ENCODE measurements at places on chromosomes 5 and 9.
A peak's percentile ranks its signal among the peaks of the same experiment; 100 is the strongest.

DNA sequence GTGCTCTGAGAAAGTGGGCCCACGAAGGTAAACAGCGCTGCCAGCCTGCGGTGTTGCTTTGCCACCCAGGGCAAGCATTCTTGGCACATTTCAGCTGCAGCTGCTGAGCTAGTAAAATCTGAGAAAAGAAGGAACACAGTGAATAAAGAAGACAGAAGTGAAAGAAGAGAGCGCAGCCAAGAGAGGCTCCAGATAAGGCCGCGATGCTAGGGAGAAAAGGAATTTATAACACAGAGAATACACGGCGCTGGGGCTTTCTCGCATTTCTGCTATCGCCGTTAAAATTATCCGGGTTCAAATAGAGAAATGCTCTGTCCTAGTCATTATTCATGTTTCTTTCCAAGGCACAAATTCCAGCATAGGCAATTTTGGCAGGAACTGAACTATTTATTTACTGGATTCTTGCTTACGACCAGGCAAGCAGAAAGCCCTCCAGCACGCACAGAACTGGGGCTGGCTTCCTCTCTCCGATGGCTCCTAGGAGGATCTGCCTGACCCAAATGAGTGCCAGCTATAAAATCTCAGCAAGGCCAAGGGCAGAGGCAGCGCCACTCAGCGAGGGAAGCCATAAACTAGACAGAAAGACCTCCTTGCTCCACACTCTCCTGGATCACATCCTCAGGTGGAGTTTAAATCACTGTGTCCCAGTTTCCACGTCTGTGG lies 111.2 kb downstream of the ATPSCKMT start:
- DNase-seq = no peak

DNA sequence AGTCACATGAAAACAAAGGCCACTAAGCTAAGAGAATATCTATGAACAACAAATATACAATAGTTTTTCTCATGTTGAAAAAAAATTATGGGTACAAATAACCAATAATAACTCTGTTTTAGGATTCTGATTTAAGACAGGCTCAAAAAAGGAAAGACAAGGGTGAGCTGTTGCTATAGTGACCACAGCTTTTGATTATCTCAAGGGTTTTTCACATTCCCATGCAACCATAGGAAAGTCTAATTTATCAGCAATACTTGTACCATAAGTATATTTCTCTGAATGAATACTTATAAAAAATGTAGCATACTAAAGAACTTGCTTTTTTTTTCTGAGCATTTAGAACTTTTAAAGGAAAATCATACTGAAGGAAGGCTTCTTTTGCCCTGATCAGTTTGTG lies 68.0 kb downstream of the MRPS27 start:
- DNase-seq = no peak

GRCh38 chr9:116448431-116448830 lies 238.7 kb upstream of the TRIM32 start:
- no peak for DNase-seq

DNA sequence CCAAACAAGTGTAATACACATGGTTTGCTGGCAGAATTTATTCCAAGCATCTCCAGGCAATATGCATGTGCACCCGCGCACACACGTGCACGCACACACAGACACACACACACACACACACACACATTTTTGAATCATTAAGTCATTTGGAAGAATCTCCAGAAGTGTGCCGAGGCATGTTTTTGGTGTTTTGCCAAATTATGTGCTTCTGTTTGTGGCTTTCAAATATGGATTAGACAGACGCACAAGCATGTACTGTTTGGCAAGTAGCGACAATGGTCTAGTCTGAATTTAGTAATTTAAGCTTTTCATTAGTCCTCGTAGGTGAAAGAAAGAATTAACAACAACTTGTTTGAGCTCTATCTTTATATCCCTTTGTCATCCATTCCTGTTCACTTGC lies 36.7 kb downstream of the NFIB start:
- no peak for DNase-seq

- DNase-seq = no peak
These were observed 104.4 kb downstream of the THBS4 start for GRCh38 chr5:80139466-80139972.

GRCh38 chr9:21758540-21758939 lies 43.9 kb upstream of the MTAP start:
- DNase-seq = no peak

DNA sequence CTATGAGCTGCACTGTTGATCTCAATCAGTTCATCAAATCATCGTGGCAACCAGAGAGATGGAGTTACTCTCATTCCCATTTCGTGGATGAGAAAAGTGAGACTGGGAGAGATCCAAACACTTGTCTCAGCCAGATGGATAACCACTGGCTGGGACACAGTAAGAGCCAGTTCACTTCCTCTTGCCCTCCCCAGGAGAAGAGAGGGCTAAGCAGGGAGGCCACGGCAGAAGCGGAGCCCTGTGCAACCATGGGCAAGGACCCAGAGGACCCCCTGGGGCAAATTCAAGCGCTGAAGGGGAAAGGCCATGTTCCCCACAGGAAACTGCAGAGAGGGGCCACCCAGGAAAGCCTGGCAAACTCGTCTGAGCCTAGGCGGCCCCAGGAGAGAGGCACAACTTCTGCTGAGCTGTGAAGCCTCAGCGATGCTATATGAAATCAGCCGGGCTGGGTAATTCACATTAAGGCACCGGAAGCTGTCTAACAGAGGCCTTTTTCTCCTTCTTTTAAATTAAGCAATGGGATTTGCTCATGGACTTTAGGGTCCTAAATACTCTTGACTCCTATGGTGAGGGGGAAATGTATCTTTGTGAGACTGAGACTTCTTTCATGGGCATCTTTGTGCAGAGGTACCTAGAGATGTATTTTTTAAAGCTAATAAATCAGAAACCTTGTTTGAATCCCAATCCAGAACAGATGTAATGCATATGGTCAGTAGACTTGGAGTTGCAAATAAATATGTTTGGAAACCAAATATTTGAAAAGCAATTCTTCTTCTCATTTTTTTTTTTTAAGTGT lies 137.1 kb upstream of the SMIM23 start:
- no peak for DNase-seq

- DNase-seq = no peak
These were observed 19.8 kb upstream of the MCTP1 start for GRCh38 chr5:95304711-95305110.

GRCh38 chr9:114037961-114038723 lies 40.0 kb downstream of the AMBP start:
- peak; percentile 6 for DNase-seq

DNA sequence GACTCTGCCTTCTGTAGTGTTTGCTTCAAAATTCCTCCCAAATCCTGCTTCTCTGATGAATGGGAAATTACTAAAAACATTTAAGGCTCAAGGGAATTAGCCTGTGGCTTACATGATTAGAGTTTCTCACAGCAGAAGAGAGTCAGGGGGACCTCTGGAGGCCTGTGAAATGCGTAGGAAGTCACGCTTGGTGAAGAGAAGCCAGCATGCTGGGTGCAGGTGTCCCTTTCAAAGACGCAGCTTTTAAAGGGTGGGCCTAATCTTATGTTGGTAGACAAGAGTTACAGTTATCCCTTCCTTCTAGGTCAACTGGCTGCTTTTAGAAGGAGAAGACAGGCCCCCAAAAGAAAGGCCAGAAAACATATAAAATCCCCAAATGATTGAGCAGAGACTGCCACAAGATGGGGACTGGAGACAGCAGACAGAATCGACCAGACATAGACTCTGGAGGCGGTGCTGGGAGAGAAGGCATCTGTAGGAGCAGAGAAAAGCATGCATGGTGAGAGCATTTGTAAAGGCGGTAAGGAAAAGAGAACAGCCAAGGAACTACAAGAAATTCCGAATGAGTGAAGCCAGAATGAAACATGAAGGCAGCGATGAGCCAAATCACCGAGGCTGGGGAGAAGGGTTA lies 42.3 kb downstream of the B4GALT1 start:
- DNase-seq = no peak

- DNase-seq = no peak
These were observed 23.8 kb downstream of the RETREG1 start for GRCh38 chr5:16593013-16593412.

DNA sequence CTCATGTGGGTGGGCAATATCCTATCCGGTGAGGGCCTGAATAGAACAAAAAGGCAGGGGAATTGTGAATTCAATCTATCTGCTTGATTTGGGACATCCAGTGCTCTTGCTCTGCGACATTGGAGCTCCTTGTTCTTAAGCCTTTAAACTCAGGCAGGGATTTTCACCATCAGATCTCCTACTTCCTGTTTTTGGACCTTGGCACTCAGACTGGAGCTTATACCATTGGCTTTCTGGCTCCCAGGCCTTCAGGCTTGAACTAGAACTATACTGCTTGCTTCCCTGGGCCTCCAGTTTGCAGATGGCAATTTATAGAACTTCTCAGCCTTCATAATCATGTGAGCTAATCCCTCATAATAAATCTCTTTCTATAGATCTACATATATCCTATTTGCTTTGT lies 134.3 kb upstream of the CLINT1 start:
- no peak for DNase-seq

- no peak for DNase-seq
These were observed 2.9 kb upstream of the FOXD1 start for GRCh38 chr5:73451224-73452130.

- no peak for DNase-seq
These were observed 30.7 kb downstream of the TRPM6 start for GRCh38 chr9:74856989-74857388.
